ENCODE measurements at places on chromosomes 13 and 19.

- DNase-seq = peak; percentile 81
Observed at GRCh38 chr19:50315773-50316448, 13.3 kb downstream of the KCNC3 start.

- DNase-seq = peak; percentile 87
Observed at GRCh38 chr19:8307965-8308866, at the start of gene CD320. CD320 (minus strand) TSS chr19:8308358; CDS start chr19:8308290, 68 bp downstream.

GRCh38 chr19:2615782-2616181 lies 86.7 kb downstream of the GNG7 start:
- DNase-seq = no peak

DNA sequence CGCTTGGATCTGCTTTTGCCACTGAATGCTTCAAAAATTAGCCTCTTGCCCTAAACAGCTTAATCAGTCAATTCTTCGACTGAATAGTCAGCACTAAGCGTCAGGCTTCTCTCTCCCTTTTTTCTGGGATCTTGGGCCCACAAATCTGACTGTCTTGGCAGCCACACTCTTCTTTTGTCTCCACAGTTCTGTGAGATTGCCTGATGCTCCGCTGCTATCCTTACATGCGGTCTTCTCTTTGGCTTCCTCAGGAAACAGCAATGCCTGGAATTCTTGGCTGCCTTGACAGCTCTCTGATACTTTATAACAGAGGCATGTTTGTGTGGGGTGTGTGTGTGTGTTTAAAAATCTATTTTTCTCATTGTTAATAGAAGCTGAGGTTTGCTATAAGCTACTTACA lies 32.6 kb downstream of the ERCC5 start:
- no peak for DNase-seq

GRCh38 chr13:30276178-30276577 lies 31.2 kb downstream of the KATNAL1 start:
- DNase-seq = no peak

GRCh38 chr19:52331757-52332156 lies 4.3 kb upstream of the ZNF610 start:
- DNase-seq = no peak

- DNase-seq = no peak
Observed at GRCh38 chr13:77494226-77494625, 41.3 kb upstream of the SCEL start.

GRCh38 chr13:64528838-64529237 lies 2701.3 kb downstream of the PCDH9 start:
- DNase-seq = no peak

All from NCI-H1436 (cell line).